ENCODE measurements at places on chromosomes 7 and 10. TPM values are rescaled to one million over a fixed set of nuclear protein-coding genes. Genes with fewer than 3 reads are reported as not detected.

The GTF2IRD1 gene
- total RNA-seq, result 22.4 TPM

DNA sequence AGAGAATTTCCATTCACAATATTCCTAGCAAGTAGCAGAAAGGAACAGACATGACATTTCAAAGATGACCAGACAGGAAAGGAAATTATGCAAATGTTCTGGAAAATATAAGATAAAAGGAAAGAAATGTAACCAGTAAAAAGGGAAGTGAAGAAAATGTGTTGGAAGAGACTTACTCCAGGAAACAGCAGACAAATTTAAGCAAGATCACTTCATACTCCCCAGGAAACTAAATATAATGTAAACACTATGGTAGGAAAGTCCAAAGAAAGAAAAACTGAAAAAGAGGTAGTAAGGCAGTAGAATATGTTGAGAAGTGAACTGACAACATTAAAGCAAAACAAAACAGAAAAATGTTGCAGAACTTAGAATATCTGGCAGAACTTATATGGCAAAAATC lies 6.4 kb upstream of the ST8SIA6 start:
- H3K27ac ChIP-seq, result no peak overlapping the region
- H3K4me1 ChIP-seq, result no peaks in the 10 kb centered on the region
- no peak for DNase-seq
- no peaks in the 10 kb centered on the region for H3K36me3 ChIP-seq
- no peak overlapping the region for H3K4me3 ChIP-seq

- no peak for DNase-seq
- H3K4me3 ChIP-seq, result no peak overlapping the region
- no peaks in the 10 kb centered on the region for H3K27me3 ChIP-seq
- no peaks in the 10 kb centered on the region for H3K4me1 ChIP-seq
- H3K36me3 ChIP-seq, result no peaks in the 10 kb centered on the region
- H3K27ac ChIP-seq, result no peak overlapping the region
Observed at GRCh38 chr7:154853727-154854095, 149.2 kb downstream of the PAXIP1 start.

GRCh38 chr10:71635251-71635866 lies 84.2 kb downstream of the C10orf105 start:
- DNase-seq, result no peak
- no peaks in the 10 kb centered on the region for H3K36me3 ChIP-seq
- H3K4me1 ChIP-seq, result peaks cover 4% of the 10 kb centered on the region
- H3K4me3 ChIP-seq, result no peak overlapping the region
- H3K27me3 ChIP-seq, result no peaks in the 10 kb centered on the region

The HOXA4 gene
- 1.7 TPM for total RNA-seq

DNA sequence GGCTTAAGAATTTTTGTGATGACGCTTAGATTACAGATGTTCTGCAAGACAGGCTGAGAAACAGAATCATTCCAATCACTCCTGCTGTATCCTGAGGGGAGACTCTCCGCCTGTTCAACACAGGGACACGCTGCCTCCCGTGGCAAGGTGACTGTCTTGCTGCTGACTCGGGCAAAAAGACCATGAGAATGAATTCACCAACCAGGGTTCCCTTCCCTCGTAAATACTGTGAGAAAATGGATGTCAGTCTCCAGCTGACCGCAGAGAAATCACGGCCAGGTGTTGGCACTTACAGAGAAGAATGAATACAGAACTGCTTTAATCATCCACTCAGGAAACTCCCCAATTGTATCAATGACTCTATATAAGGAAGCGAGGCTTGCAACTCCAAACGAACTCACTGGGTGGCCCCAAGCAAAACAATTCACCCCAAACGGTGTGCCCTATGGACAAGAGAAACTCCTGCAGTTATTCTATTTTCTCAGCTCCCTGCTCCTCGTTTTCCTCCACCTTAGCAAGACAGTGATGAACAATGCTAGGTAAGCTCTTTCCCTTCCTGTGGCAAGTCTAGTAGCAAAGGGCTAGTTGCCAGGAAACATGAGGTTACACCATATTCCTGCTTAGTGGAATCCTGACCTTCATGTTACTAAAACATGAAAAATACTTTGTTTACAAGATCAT lies 22.8 kb downstream of the GNA12 start:
- no peak overlapping the region for H3K4me3 ChIP-seq
- peak overlapping the region; percentile 74 for H3K27ac ChIP-seq
- H3K27me3 ChIP-seq, result no peaks in the 10 kb centered on the region
- peaks cover 81% of the 10 kb centered on the region for H3K4me1 ChIP-seq
- H3K36me3 ChIP-seq, result no peaks in the 10 kb centered on the region

GRCh38 chr10:70656489-70656888 lies 15.8 kb upstream of the ADAMTS14 start:
- H3K4me1 ChIP-seq, result peaks cover 4% of the 10 kb centered on the region
- H3K4me3 ChIP-seq, result no peak overlapping the region
- H3K36me3 ChIP-seq, result no peaks in the 10 kb centered on the region
- no peak for DNase-seq
- H3K27me3 ChIP-seq, result no peaks in the 10 kb centered on the region

DNA sequence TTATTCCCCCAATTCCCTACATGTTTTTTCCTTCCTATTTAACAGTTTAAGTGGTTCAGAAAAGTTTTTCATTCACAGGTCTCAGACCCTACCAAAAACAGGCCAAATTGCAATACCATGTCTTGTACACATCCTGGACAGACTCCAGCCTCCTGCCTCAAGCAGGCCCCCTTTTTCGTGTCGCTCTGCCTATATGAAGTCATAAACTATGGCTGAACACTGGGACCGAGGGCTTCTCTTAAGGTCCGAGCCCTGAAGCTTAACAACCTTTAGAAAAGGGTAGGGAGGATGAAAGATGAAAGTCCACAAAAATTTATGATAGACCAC lies 1.4 kb downstream of the FBXW4 start:
- peak overlapping the region; percentile 84 for H3K4me3 ChIP-seq
- peak; percentile 48 for DNase-seq
- H3K27ac ChIP-seq, result peak overlapping the region; percentile 96
- H3K4me1 ChIP-seq, result peaks cover 21% of the 10 kb centered on the region
- no peaks in the 10 kb centered on the region for H3K27me3 ChIP-seq
- H3K36me3 ChIP-seq, result no peaks in the 10 kb centered on the region

DNA sequence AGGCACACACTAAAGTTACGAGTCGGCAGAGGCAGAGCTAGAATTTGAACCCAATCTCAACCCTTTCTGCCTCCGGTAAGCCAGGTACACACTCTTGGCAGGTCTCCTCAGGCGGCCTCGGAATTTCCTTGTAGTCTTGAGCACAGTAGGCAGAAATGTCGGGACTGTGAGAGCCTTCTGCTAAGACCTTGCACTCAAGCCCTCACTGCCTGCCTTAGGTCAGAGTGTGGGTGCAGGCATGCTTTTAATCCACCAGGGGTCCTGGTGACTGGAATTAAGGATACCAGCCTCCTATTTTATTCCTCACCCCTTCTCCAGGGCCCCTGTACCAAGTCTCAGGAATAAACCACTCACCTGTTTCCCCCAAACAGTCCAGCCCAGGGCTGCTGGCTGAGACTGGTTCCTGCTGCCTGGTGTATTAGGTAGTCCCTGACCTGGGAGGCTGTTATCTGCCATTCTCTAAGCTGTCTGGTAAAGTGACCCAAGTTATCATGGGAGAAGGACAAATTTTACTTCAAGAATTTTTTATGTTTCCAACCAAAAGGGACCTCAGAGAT lies 855 bp downstream of the ATP6V1F start:
- DNase-seq, result peak; percentile 43
- peaks cover 23% of the 10 kb centered on the region for H3K4me1 ChIP-seq
- H3K36me3 ChIP-seq, result no peaks in the 10 kb centered on the region
- peak overlapping the region; percentile 71 for H3K4me3 ChIP-seq

DNA sequence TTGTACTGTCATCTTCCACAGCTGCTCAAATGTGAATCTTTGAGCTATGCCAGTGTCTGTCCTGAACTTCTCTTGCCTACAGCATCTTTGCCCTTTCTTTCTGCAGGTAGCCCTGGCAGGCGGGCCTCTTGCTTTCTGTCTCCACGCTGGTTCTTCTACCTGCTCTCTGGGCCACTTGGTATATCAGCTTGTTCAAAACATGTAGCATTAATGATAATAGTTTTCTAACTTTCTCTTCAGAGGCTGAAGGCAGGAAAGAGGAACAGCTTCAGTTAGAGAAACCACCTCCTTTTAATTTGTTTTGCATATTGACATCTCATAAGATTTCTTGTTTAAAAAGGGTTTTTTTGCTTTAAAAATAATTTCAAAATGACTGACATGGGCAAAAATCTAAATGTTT lies 923 bp upstream of the FGL2 start:
- no peaks in the 10 kb centered on the region for H3K4me1 ChIP-seq
- H3K4me3 ChIP-seq, result no peak overlapping the region
- no peaks in the 10 kb centered on the region for H3K36me3 ChIP-seq
- no peak for DNase-seq
- H3K27me3 ChIP-seq, result no peaks in the 10 kb centered on the region
- H3K27ac ChIP-seq, result no peak overlapping the region

The WIPF3 gene
- 110 TPM for total RNA-seq

GRCh38 chr7:49297958-49298357 lies 373.6 kb downstream of the CDC14C start:
- no peaks in the 10 kb centered on the region for H3K36me3 ChIP-seq
- no peak overlapping the region for H3K4me3 ChIP-seq
- DNase-seq, result no peak
- no peaks in the 10 kb centered on the region for H3K27me3 ChIP-seq

GRCh38 chr10:44168478-44168877 lies 216.4 kb downstream of the CXCL12 start:
- H3K4me3 ChIP-seq, result peak overlapping the region; percentile 1
- no peaks in the 10 kb centered on the region for H3K27me3 ChIP-seq
- no peaks in the 10 kb centered on the region for H3K4me1 ChIP-seq
- peak; percentile 22 for DNase-seq

The EBLN1 gene
- 4.7 TPM for total RNA-seq

The OR2A1 gene
- total RNA-seq, result 0.37 TPM

GRCh38 chr7:55641273-55641691 lies 69.0 kb upstream of the VOPP1 start:
- H3K4me1 ChIP-seq, result no peaks in the 10 kb centered on the region
- H3K36me3 ChIP-seq, result no peaks in the 10 kb centered on the region
- DNase-seq, result peak; percentile 61
- H3K27me3 ChIP-seq, result no peaks in the 10 kb centered on the region
- no peak overlapping the region for H3K4me3 ChIP-seq

DNA sequence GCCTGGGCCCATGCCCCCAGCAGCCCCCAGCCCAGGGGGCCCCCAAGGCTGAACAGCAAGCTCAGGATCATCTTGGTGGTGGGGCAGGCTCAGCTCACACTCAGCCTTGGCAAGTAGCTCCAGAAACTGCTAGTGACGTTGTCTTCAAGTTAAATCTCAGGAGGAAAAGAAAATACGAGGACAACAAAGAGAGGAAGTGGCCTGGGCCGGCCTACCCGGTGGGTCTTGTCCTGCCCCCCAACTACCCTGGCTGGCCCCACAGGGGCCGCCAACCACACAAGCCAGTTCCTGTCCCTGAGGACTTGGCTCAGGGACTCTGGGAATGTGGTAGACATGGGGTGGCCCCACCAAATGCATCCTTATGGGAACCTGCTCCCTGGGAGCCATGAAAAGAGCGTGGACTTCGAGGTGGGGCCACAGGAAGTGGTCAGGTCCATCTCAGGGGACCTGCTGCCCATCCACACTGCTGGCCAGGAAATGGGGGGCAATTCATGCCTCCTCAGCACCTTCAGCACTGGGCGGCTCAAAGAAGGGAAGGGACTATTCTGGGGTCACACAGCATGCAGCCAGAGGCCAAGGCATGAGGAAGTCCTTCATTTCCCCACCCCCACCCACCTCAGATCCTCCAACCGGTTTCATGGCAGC lies at the start of gene MMRN2:
MMRN2 (minus strand) TSS at position 145 of the 645 bp plus-strand sequence; CDS start at position 71, 74 bp downstream.
- no peak for DNase-seq
- peak within 1 kb of the TSS; percentile 87 for H3K27ac ChIP-seq
- H3K4me1 ChIP-seq, result peaks cover 64% of the 10 kb centered on the region
- H3K36me3 ChIP-seq, result no peaks in the 10 kb centered on the region
- H3K4me3 ChIP-seq, result no peak within 1 kb of the TSS
- no peaks in the 10 kb centered on the region for H3K27me3 ChIP-seq

DNA sequence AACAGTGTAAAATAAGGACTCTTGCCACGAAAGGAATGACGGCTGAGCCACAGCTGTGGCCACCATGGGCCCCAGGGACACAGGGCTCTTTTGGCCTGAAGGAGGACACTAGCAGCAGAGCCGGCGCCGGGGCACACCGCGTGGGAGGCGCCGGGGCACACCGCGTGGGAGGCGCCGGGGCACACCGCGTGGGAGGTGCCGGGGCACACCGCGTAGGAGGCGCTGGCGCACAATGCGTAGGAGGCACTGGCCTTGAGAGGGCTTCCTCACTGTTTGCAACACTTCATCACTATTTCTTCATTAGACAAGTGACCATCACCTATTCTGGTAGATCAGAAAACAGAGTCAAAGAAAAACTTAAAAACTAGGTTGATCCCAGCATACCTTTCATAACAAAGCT lies 23.4 kb downstream of the ESYT2 start:
- no peak overlapping the region for H3K4me3 ChIP-seq
- no peaks in the 10 kb centered on the region for H3K27me3 ChIP-seq
- no peak overlapping the region for H3K27ac ChIP-seq
- DNase-seq, result no peak
- peaks cover 10% of the 10 kb centered on the region for H3K4me1 ChIP-seq

DNA sequence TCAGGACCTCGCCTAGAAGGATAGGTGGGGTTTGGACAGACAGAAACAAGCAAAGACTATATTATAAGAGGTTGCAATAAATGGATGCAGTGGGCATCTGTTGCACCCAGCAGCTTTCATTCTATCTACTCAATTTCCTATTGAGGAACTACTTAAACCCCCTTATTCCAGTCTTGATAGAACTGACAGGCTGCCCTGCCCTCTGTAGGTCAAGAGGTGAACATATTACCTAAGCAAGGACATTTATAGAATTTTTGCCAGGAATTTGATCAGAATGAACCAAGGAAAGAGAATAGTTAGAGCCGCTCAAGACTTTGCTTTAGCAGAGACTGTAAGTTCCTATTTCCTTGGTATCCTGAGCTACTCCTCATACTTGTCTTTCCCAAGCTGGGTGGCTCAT lies 9.5 kb downstream of the VTI1A start:
- no peaks in the 10 kb centered on the region for H3K36me3 ChIP-seq
- H3K4me3 ChIP-seq, result no peak overlapping the region
- no peak overlapping the region for H3K27ac ChIP-seq
- peaks cover 2% of the 10 kb centered on the region for H3K4me1 ChIP-seq
- no peaks in the 10 kb centered on the region for H3K27me3 ChIP-seq

- no peak for DNase-seq
- no peak overlapping the region for H3K4me3 ChIP-seq
- no peaks in the 10 kb centered on the region for H3K36me3 ChIP-seq
- no peaks in the 10 kb centered on the region for H3K27me3 ChIP-seq
Observed at GRCh38 chr10:80730522-80730921, 192.8 kb downstream of the SH2D4B start.

DNA sequence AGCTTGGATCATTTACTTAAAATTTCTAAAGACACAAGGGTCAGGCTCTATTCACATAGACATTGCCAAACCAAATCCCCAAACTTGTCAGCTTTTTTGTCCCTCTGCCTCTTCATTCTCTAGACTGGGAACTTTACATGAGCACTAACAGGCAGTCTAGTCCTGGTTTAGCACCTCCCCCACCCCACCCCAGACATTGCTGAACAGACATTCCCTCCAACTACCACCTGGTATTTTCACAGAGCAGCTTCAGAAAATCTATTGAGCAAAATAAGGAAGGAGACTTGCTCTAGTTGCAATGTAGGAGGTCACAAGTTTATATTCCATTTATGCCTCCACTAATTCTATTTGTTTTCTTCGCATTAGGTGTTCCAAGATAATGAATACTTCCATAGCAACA lies 56.8 kb upstream of the AASS start:
- no peaks in the 10 kb centered on the region for H3K4me1 ChIP-seq
- H3K27me3 ChIP-seq, result no peaks in the 10 kb centered on the region
- no peak overlapping the region for H3K27ac ChIP-seq
- H3K36me3 ChIP-seq, result no peaks in the 10 kb centered on the region
